ENCODE measurements at places on chromosomes 6 and 20. TPM values are rescaled to one million over a fixed set of nuclear protein-coding genes. Genes with fewer than 3 reads are reported as not detected.
A peak's percentile ranks its signal among the peaks of the same experiment; 100 is the strongest.

DNA sequence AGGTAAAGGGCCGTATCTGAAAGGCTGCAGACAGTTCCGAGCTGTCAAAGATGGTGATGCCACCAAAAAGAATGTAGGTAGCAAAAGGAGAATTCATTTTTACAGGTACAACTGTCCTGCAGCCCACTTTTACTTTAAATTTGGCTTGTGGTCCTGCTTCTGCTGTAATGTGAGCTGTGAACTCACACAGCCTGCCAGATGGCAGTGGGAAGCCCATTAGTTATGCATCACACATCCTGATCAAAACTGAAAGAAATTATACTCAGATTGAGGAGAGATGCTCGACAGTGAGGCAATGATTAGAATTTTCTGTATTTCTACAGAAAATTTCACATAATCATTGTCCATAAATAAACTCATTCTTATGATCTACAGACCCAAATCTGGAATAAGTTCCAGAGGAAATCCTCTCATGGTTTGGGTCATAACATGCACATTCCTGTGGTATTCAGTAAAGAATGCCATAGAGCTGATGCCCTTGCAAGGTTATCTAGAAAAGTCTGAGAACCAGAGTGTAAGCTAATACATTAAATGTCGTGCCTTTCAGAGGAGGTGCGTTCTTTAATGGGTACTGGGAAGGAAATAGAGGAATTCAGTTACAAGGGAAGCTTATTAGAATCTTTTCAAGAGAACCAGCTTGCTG, 23.9 kb upstream of the E2F3 start:
- no peak for DNase-seq

DNA sequence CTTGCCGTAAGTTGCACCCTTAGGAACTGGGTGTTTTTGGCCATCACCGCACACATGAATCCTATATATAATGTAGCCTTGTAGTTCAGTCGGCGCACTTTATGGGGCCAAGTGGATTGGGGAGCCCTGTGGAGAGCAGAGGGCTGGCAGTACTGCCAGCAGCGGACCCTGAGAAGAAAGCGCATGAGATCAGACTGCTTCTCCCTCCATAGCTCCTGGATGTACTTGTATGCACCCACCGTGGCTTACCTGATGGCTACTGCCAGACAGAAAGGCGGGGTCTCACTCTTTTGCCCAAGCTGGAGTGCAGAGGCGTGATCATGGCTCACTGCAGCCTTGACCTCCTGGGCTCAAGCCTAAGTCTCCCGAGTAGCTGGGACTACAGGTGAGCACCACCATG, 32.8 kb upstream of the OVOL2 start:
- no peak for DNase-seq

DNA sequence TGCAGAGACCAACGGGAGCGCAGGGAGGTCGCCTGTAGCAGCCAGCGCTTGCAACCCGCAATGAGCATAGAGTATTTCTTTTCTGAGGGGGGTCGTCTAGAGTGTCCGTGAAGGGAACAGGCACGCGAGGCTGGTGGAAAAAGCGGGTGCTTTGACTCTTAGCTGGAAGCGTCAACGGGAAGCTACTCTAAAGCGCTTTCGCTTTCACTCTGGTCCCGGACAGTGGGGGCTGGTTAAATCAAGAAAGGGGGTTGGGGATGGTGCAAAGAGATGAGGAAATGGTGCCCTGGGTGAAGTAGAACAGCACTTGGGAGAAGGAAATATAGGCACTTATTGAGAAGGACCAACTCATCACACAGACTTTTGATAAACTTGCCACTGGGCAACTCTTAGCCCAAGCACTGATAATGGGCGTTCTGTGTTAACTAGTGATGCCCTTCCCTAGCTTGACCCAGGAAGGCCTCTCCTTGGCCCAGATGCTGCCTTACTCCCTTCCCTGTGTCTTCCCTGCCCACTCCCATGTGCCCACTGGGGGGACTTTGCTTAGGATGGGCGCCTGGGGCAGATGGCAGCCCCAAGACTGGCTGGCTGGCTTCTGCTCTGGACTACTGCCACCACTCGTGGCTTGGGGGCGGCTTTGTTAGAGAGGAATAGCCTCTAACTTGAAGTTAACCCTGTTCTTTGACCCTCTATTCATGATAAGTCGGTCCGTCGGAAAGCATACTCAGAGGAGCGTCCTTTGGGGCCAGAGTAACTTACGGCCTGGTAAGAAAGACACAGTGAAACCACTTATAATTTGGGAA, 585 bp downstream of the PSMB9 start:
- DNase-seq: no peak

- DNase-seq: no peak
Measured at GRCh38 chr6:12138381-12138780, 126.3 kb downstream of the HIVEP1 start.

GRCh38 chr6:32615885-32616532, 21.2 kb upstream of the HLA-DQA1 start:
- DNase-seq: no peak

DNA sequence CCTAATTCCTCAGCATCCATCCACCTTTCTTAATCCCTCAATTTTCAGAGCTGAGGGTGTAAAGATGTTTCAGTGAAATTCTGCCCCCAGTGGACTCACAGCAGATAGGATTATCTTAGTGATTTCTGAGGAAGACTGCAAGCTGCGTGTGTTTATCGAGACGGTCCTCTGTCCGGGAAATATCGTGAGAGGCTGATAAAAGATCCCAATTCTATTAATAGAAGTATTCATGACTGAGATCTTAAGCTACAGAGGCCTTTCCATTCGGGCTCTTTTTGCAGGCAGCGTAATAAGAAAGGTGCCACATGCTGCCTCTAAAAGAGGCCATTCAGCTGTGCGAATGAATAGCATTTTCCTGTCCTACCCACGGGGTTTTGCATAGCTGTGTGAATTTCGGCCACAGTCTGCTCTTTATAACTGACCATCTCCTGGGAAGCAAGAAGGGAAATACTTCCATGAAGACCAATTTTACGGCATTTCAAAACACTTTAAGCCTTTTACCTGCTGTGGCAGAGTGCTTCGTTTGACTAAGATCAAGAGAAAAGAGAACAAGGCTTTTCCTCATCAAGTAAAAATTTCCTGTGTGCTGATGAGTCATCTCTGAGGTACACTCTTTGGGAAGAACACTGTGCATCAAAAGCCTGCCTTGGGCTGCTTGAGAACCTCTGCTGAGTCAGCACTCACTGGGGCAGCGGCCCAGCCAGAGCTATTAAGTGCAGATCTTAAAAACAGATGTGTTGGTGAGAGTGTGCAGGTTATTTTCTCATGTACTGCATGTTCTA, 208.8 kb downstream of the ARHGAP18 start:
- DNase-seq: peak; percentile 52

TP53TG5 gene
- total RNA-seq: 1.1 TPM

CASS4 gene
- not detected for total RNA-seq

DNA sequence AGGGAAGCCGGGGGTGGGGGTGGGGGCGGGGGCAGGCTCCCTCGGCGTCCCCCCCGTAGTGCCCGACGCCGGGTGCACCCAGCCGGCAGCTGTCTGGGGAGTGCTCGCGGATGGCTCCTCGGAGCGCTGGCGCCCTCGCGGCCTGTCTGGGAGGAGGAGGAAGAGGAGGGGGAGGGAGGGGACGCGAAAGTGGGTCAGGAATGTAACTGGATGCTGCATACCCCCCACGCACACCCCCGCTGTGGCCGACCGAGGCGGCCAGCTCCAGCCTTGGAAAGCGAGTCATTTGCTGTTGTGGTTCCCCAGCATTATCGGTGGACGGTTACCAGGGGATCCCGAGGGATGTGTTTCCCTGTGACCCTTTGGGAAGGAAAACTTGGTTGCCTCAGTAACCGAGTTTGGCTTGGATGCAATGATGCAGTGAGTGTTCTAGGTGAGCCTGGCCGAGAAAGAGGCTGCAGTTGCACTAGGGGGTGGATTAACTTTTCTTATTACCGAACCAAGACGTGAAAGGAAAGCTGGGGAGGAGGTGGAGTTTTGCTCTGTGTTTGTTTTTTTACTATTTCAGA, 55.2 kb upstream of the RREB1 start:
- peak; percentile 86 for DNase-seq
